ENCODE measurements at places on chromosomes 11 and 22.

DNA sequence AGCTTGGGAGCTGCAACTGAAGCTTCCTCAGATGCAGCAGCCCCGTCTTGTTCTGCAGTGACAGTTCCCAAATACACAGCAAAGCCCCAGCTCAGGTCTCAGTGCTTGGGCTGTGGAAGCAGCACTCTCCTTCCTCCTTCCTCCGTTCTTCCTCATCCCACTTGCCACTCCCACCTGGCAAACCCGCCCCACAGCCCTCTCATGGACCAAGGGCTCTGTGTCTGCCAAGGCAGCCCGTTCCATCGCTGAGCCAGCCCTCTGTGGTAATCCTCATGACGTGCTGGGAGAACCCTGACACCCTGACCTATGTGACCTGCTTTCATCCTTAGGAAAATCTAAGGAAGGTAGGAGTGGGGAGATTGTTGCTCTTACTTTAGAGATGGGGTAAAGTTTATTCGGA lies 157.0 kb downstream of the DSCAML1 start:
- no peak for DNase-seq

DNA sequence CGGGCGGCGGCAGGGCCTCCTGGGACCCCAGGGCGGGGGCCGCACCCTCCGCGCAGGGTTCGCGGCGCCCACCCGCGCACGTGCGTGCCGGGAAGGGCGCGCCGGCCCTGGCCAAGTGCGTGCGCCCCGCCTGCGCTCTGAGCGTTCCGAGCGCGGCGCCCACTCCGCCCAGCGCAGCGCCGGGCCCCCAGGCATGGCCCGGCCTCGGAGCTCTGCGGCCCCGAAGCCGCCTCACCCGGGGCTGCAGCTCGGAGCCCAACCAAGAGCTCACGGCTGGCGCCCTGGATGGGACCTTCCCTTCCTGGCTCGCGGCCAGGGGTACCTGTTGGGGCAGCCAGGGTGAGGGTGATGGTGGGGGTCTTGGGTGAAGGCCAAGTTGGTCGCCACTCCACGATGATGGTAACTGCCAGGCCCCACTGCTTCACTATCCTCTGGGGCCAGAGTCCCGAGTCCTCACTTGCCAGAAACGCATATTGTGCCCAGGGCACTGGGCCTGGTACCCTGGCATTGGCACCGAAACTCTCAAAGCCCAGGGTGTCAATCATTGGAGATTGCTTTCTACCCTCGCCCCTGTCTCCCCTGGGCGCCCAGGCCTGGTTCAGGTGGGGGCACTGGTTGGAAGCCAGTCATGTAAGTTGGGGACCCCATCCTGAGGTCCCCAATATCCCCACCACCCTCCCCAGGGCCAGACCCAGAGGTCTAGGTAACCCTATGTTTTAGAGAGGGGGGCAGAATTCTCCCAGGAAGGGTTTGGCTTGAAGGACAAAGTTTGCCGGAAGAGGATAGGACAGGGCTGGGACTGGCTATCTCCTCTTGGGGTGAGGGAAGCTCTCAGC lies 882 bp downstream of the ANO1 start:
- no peak for DNase-seq

- DNase-seq, result no peak
Measured at GRCh38 chr22:49271831-49272230, 555.8 kb downstream of the BRD1 start.

DNA sequence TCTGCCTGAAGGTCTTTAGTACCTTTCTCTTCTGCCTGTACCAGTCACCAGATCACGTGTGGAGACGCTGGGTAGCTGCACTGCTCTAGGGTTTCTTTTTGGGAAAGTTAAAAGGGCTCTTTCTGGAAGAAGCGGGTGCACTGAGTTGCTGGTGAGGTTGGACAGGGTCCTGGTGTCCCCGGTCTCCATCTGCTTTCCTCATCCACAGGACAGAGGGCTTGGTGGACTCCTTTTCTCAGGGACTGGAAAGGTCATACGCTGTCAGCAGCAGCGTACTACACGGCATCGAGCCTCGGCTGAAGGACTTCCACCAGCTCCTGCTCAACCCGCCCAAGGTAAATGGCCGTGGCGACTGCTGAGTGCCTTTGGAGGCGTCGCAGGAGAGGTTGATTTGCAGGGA lies 52.8 kb downstream of the SBF1 start:
- DNase-seq, result no peak

DNA sequence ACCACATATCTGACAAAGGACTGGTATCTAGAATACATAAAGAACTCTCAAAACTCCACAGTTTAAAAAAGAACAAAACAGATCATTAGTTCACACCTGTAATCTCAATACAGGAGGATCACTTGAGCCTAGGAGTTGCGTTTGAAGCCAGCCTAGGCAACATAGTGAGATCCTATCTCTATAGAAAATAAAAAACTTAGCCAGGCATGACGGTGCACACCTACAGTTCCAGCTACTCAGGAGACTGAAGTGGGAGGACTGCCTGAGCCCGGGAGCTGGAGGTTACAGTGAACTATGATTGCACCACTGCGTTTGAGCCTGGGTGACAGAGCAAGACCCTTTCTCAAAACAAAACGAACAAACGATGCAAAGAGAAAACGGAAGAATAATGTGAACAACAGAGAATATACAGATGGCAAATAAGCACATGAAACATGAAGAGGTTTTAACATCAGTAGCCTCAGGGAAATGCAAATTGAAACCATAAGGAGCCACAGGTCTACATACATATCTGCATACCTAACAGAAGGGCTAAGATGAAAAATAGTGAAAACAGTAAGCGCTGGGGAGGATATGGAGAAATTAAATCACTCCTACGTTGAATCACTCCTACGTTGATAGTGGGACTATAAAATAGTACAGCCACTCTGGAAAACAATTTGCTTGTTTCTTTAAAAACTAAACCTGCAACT lies 70.7 kb downstream of the DGCR2 start:
- no peak for DNase-seq

DNA sequence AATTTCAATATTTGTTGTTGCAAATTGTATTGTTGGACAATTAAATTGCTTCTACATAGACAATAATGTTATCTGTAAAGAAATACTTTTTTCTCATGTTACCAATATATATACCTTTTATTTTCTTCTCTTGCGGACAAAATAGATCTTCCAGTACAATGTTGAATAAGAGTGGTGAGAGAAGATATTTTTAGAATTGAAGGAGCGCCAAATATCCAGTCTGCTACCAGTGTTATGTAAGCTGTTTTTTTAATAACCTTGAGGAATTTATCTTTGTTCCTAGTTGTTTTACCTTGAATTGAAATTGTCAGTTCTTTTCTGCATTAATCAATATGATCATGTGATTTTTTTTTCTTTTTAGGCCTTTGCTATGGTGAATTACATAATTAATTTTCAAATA lies 1702.5 kb upstream of the RAG2 start:
- DNase-seq, result no peak

GRCh38 chr11:105774899-105775298 lies 165.0 kb downstream of the GRIA4 start:
- no peak for DNase-seq

DNA sequence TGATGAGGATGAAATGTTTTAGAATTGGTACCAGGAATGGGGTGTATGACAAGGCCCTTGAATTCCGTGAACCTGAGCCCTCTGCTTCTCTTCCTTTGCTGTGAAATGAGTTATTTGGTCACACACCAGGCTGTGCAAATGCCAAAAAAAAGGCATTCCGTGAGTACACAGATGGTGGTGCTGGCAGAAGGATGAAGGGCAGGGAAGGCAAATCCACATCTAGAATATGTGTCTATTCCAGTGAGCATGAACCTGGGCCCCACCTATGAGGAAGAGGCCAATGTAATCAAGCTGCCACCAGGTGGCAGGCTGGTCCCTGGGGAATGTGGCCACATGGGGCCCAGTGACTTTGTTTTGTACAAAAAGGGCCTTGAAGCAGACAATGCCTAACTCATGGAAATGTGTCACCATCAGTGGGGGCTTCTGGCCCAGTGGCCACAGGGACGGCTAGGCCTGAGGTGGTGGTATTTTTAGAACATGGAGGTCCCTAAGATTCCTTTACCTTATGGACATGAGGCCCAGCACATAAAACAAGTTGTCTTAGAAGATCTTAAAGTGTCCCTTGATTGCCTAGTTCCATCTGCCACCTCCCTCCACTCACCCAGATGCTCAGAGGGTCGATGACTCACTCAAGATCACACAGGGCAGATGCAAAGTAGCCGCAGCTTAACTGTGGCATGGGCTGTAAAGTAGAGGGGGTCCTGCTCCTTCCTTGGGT lies 3.9 kb upstream of the RNF215 start:
- peak; percentile 47 for DNase-seq

DNA sequence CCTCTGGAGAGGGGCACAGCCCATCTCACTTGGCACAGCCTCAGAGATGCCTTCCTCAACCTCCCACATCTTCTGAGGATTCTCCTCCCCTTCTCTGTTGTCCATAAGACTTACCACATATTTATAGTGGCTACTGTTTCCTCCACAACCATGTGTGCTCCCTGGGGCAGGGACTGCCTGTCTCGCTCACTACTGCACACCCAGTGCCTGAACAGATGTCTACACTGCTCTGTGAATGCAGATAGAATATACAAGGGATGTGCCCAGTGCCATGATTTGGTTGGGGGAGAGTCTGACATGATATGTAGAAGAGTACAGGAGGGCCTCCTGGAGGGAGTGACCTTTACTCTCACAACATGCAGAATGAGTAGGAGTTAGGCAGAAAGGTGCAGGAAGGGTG lies 67.3 kb upstream of the ANO1 start:
- DNase-seq, result no peak

DNA sequence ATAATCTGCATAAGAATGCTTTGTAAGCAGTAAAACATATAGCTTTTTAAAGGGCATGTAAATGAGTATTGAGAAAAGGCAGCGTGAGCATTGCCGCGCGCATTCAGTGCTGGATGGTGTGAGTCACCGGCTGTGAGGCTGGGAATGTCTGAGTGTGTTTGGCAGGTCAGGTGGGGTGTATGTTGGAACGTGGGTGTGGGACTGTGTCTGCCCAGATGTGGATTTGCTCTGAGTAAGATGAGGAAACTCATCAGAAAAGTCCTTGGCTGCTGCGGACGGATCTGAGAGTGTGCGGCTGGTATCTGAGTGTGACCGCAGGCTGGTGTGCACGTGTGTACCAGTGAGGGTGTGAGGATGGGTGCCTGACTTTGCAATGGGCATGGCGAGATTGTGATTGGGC lies 66.2 kb upstream of the NECTIN1 start:
- no peak for DNase-seq

- peak; percentile 61 for DNase-seq
Measured at GRCh38 chr22:32204856-32205722, at the start of gene RFPL2. Gene RFPL2, minus strand, starts transcription at chr22:32205073. Its CDS starts 2,622 bp downstream, at chr22:32202451.

DNA sequence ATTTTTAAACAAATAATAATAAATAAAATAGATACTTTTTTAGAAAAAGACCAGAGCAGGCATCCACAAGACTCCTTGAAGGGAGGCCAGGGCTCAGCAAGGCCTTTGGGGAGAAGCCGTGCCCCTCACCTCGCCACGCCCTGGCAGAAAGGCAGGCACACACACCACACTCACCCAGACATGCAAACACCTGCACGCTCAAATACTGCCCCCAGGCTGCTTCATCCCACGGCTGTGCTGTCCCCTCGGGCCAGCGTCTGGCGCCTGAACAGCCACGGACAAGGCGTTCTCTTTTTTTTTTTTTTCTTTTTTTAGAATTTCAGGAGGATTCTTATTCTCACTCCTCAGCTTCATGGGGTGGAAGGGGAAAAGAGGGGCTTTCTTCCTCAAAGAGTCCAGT lies 1.5 kb downstream of the FADS3 start:
- DNase-seq, result no peak

- DNase-seq, result no peak
Measured at GRCh38 chr11:117999354-117999993, 13.3 kb downstream of the IL10RA start.

- no peak for DNase-seq
Measured at GRCh38 chr11:516400-516799, 9.4 kb upstream of the RNH1 start.

GRCh38 chr11:69440876-69441275 lies 40.6 kb upstream of the LINC01488 start:
- no peak for DNase-seq

- DNase-seq, result no peak
Measured at GRCh38 chr11:78187366-78188285, 800 bp downstream of the KCTD21 start.

All from NCI-H2171 (cell line).